ENCODE measurements at places on chromosomes 2 and 18.

DNA sequence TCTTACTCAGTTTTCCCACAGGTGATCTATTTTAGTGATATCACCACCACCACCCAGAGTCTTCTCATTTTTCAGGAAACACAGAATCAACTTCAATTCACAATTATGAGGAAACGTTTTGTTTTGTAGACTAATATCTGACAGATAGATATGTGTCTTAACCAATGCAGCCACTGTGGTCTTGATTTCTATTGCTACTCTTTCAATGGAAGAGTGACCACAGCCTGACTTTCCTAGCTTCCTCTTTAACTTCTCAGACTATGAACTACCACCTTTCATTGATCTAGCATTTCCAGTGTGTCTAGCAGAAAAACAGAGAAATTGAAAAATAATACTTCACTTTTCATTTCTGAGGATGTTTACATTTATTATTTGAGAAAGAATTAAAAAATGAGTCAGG lies 20.5 kb downstream of the ADAM17 start:
- DNase-seq = no peak

DNA sequence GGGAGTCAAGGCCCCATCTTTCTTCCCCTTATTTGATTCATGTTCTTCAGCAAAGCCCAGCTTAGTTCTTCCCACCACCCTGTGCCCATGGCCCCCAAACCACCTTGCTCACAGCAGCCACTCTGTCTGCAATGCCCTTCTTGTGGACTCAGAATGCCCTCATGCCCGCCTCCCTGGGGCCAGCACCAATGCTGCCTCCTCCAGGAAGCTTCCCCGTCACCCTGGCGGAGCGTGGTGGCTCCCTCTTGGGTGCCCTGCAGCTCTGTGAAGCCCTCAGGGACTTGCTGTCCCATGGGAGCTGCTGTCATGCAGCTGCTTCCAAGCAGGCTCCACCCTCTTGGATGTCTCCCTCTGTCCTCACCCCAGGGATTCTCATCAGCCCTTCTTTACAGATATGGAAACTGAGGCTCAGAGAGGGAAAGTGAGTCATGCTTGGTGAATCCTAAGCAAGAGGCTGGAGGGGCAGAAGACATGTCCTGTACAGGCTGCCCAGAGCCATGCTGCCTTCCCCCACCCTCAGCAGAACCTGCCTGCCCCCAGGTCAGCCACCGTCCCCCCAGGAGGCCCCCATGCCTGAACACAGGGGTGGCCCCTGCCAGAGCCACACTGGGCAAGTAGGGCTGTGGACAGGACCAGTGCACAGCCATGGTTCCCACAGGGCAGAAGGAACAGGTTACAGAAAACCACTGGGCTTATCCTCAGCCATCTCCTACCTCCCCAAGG lies 11.8 kb upstream of the DUSP2 start:
- DNase-seq = no peak

- DNase-seq = no peak
These were observed 8.9 kb upstream of the RPRM start for GRCh38 chr2:153487448-153487847.

DNA sequence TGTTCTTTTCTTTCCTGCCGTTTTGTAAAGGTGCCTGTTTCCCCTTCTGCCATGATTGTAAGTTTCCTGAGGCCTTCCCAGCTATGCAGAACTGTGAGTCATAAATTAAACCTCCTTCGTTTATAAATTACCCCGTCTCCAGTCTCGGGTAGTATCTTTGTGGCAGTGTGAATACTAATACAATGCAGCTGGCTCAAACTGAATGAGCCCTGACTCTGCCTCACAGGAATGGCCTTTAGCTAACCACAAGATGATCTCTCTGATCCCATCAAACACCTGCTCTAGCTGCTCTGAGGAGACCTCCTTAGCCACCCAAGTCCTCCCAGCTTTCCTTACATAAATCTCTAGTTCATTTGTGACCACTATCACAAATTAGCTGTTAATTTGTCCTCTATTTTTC lies 41.5 kb upstream of the CAB39 start:
- no peak for DNase-seq

- no peak for DNase-seq
These were observed 87.9 kb upstream of the KLHL29 start for GRCh38 chr2:23297112-23297511.

DNA sequence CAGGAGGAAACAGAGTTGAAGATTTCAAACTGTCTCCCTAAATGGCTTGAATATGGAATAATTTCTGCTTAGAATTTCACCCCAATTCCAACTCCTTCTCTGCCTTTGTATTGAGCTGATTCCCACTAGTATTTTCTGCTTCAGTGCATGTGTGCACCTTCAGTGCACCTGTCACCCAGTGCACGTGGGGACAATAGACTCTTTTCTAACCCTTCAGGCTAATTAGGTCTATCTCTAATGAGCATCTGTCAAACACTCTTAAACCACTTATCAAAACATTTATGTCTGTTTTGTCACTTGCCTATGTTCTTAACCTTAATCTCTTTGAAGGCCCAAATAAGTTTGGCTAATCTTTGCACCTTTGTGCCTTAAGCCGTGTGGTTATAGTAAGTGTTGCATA lies 232.0 kb upstream of the NETO1 start:
- no peak for DNase-seq

DNA sequence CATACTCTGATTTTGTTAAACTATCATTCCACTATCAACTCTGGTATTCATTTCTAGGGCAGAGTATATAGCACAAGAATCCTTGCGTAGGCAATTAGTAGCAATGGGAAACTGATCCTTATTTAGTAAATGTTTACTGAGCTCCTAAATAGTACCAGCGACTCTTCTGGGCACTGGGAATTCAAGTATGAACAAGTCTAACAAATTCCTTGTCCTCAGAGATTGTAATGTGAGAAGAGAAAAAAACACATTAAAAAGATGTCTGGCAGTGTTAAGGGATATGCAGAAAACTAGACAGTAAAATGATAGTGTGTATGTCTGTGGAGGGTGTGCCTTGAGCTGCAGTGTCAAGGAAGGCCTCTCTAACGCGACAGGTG lies 721 bp downstream of the METTL5 start:
- no peak for DNase-seq

DNA sequence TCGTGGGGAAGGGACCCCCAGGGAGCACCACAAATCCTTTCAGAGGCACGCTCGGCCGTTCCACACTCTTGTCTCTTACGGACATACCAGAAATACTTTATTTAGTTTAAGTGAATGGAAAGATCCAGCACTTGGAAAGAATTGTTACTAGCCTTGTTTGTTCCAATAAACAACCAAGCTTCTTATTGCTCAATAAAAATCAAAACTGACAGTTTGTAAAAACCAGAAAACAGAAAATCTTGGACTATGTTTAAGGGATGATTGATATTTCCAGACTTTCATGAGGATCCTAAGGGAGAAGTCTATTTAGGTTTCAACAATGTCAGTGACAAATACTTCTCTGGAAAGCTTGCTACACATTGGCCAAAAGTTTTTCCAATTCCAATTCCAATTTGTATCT lies 31.6 kb upstream of the CCBE1 start:
- no peak for DNase-seq

- no peak for DNase-seq
These were observed 8.5 kb upstream of the LYPD1 start for GRCh38 chr2:132678483-132678882.

GRCh38 chr2:169393068-169393590 lies 30.8 kb upstream of the LRP2 start:
- no peak for DNase-seq

DNA sequence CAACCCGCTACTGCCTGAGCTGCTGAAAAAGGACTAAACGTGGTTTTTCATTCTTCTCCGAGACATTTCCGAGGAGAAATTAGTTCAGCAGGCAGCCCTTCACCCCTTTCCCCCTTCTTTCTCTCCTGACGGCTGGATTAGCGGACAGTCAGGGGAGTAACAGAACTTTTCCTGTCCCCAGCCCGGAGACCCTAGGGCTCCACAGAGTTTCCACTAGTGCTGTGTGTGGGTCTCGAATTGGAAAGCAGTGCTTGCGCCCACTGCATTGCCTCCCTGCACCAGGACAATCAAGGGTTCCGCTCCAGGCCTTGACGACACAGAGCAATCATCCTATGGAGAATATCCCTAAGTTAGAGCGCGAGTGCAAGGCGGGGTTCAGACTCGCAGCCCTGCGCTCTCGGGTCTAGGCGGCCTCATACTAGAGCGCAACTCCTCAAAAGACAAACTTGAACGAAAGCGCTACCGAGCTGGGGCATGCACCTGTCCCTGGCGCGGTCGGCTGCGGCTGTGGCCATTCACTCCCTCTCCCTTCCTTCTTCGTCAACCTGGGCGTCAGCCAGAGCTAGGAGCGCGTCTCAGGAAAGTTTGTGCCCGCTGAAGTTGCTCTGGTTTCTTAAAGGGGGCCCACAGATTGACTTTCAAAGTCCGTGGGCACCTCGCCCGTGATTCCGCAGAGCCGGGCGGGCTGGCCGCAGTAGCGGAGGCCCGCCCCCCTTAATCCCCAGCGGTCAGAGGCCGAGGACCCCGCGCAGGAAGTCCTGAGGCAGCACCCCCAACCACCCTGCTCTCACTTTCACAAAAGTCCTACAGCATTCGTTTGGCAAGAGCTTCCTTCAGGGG lies 801 bp downstream of the OSR1 start:
- DNase-seq = no peak

DNA sequence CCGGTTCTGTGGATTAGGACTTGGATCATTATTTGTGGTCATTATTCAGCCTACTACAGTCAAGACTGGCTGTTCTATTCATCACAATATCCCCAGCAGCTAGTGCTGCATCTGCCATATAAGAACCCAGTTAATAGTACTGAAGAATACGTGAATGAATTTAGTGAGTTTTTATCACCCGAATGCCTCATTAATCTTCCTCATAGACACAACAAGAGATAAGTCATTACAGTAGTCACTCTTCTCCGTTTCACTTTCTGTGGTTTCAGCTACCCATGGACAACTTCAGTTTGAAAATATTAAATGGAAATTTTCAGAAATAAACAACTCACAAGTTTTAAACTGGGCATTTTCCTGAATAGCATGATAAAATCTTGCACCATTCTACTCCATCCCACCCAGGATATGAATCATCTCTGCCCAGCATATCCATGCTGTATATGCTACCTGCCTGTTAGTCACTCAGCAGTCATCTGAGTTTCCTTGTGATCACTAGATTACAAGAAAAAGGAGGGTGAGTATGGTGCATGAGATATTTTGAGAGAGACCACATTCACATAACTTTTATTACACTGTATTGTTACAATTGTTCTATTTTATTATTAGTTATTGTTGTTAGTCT lies 363.7 kb upstream of the CHAC2 start:
- no peak for DNase-seq

GRCh38 chr2:191907545-191907944 lies 60.7 kb upstream of the CAVIN2 start:
- DNase-seq = no peak

GRCh38 chr2:43033466-43034241 lies 192.8 kb downstream of the ZFP36L2 start:
- no peak for DNase-seq

DNA sequence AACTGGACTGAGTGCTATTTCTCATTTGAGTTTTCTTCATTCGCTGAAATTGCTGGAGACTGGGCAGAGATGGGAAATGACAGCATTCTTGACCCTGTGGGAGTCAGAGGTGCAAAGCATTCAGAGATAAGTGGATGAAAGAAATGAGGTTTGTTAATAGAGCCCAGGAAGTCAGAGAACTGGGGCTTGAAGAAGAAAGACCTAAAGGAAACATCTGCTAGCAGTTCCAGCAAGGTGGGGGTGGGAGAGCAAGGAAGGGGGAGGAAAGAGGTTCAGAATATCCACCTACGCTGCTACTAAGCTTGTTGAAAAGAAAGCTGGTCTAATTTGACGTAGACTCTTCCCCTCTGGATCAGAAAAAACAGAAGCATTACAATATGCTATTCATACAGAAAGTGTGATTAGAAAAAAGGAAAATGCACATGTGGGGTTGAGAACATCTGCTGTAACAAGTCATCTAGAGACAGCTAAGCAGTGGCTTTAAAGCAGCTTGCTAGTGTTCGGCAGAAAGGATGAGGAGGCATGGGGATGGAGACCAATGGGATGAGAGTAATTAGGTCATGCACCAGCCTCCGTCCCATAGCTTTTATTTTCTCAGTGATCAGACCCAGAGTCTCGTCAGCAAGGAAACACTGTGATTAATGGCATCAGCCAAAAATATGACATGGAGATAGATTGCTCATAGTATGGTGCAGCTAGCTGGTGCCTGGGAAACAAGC lies 29.7 kb downstream of the NAB1 start:
- no peak for DNase-seq

DNA sequence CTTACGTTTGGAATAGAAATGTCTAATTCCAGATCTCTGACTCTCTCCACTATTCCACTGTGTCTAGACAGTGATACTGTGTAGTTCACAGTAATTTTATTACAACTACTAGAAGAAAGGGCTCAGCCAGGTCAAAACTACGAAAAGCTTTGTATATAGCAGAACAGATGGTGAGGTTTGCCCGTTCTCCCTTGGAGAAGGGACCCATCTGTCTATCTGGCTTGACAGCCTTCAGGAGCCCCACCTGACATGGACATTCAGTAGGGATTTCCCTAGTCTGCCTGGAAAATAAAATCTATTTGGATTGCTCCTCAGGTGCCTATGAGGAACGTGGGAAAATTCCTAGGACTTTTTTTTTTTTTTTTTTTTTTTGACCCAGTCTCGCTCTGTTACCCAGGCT lies 435.4 kb downstream of the NRXN1 start:
- no peak for DNase-seq

- no peak for DNase-seq
These were observed 36.8 kb upstream of the PLEKHM3 start for GRCh38 chr2:208062113-208062512.

GRCh38 chr2:65199166-65199565 lies 28.5 kb upstream of the ACTR2 start:
- DNase-seq = no peak

DNA sequence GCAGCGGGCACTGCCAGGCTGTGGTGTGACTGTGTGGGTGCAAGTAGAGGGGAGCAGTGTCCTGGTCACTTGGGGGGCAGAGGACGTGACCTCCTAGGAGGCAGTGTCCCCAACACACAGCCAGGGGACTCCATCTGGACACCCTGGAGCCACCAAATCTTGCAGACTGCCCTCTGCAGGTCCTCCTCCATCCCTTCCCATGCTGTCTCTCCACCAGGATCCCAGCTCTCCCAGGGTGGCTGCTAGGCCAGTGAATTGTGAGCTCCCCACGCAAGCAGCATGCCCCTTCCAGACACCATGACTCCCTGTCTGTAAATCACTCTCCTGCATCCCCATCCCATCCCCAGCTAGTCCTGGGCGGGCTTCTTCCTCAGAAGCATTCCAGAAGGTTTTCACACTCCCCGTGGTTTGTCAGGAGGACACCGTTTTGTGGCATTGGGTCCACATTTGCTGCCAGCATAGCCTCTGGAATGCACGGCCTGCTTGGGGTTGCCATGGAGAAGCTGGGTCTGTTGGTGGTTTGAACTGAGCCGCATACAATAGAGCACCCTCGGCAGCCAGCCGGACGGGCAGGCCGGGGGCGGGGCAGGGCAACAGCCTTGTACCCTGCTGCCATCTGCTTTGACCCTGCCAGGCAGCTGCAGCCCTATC lies 210.7 kb downstream of the KLHL29 start:
- DNase-seq = no peak

GRCh38 chr2:217363470-217363869 lies 503.6 kb upstream of the TNP1 start:
- no peak for DNase-seq

GRCh38 chr2:197835293-197835692 lies 30.9 kb downstream of the PLCL1 start:
- no peak for DNase-seq

GRCh38 chr2:95262896-95263542 lies 11.2 kb upstream of the PROM2 start:
- no peak for DNase-seq

GRCh38 chr2:61421611-61422010 lies 49.3 kb downstream of the USP34 start:
- no peak for DNase-seq

GRCh38 chr2:20054931-20055330 lies 3.5 kb upstream of the LAPTM4A start:
- no peak for DNase-seq
